ENCODE measurements at places on chromosomes 1 and 21. TPM values are rescaled to one million over a fixed set of nuclear protein-coding genes. Genes with fewer than 3 reads are reported as not detected.

MAP3K21 gene
- total RNA-seq: 4.1 TPM

- ATAC-seq: no peak
Measured at GRCh38 chr1:197440715-197441114, 172.7 kb downstream of the CRB1 start.

- no peak for ATAC-seq
Measured at GRCh38 chr1:235012436-235013210, 116.0 kb downstream of the TOMM20 start.

GRCh38 chr1:7755448-7755847 lies 15.6 kb upstream of the VAMP3 start:
- ATAC-seq: no peak

DNA sequence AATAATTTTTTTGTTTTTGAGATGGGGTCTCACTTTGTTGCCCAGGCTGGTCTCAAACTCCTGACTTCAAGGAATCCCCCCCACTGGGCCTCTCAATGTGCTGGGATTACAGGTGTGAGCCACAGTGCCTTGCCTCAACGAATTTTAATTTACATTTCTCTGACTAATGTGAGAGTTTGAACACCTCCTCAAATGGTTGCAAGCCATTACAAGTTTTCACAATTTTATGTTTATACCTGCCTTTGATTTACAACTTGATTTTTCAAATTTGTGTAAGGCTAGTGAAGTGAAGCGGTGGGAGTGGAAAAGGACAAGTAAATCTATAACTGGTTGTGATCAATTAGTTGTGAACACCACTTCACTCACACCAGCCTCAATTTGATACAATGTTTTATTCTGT lies 8.9 kb upstream of the RHBDL2 start:
- no peak for ATAC-seq

GRCh38 chr1:2019571-2020309 lies 595 bp downstream of the GABRD start:
- ATAC-seq: peak; percentile 28

SYT6 gene
- total RNA-seq: not detected

- ATAC-seq: peak; percentile 40
Measured at GRCh38 chr1:105793536-105794146, 1262.8 kb upstream of the PRMT6 start.

BRDT gene
- not detected for total RNA-seq

- no peak for ATAC-seq
Measured at GRCh38 chr1:1038694-1039093, 18.8 kb downstream of the AGRN start.

CYP4B1 gene
- 0.81 TPM for total RNA-seq

GRCh38 chr1:30403726-30404125 lies 319.7 kb downstream of the MATN1 start:
- ATAC-seq: no peak

DNA sequence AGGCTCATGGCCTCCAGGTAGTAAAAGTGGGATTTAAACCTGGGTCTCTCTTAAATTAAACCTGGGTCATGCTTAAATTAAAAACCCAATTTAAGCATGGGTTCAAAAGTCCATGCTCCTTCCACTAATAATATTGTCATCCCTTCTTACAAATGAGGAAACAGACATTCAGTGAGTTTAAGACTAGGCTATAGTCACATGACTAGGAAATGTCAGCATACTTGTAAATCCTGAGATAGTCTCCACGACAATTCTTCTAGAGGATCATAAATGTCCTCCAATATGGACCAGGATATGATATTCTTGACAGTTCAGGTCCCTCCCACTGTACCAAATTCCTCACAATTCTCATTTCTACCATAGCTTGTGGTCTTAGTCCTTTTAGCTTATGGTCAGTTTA lies 10.5 kb upstream of the IGFN1 start:
- ATAC-seq: no peak

DNA sequence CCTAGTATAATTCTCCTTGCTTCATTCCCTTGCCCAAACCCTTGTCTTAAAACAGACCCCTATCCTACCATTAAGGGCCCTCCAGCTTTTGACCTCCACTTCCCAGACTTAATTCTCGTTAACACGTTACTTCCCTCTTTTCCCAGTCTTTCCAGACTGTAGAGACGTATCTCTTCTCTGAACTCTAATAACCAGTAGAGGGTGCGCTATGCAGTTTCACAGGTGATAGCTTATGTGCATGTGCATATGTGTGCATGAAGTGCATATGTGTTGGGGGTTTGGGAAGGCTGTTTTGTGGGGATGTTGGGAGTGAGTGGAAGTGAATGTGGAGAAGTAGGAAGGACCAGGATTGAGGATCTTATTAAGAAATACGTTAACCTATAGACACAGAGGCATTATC lies 78.1 kb upstream of the CCDC190 start:
- no peak for ATAC-seq

DNA sequence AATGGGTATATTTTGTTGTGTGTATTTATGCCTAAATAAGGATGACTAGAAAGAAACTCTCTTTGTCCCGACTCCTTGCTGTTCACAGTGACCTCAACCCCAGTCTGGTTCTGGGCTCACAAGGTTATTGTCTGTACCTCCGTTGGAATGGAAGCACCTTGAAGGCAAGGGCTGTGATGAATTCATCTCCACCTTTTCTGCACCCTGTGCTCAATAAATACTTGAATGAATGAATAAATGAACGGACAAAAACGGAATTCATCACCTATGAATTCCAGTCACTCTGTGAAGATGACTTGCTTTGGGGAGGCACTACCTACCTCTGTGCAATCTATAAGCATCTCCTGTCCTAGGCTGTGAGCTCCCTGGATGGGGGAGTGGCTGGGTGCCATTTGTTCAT lies 39.3 kb downstream of the HSPG2 start:
- no peak for ATAC-seq

SELE gene
- 0.47 TPM for total RNA-seq

METTL25B gene
- 21.9 TPM for total RNA-seq

FCGR3A gene
- total RNA-seq: 1.3 TPM

DNA sequence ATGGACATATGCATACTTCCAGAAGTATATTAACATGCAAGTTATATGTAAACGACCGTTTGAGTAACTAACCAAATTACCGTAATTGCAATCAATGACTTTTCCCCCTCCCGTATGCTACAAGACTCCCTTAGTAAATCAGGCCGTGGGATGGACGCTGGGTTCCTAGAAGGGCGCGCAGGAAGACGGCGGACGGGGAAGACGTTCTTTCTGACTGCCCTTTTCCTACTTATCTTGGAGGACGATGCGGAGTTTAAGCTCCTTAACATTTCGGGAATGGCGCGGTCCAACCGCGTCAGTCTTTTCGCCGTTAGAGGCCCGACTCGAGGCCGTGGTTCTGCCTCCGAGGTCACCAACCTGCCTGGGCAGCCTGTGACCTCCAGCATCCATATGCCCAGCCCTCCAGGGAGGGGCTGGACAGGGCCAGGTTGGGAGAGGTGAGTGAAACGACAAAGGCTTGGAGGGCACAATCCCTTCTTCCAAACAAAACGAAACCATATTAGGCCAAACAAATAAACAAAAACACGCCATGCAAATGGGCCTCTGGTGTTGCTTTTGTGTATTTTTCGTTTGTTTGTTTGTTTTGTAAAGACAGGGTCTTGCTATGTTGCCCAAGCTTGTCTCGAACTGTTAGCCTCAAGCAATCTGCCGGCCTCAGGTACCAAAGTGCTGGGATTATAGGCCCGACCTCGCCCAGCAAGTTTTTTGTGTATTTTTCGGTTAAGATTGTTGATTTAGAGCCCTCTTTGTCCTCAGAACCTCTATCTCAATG lies 873 bp upstream of the PI4KB start:
- peak; percentile 14 for ATAC-seq

NUCKS1 gene
- total RNA-seq: 190 TPM

PLK3 gene
- 30.7 TPM for total RNA-seq

CLDN17 gene
- not detected for total RNA-seq

DNA sequence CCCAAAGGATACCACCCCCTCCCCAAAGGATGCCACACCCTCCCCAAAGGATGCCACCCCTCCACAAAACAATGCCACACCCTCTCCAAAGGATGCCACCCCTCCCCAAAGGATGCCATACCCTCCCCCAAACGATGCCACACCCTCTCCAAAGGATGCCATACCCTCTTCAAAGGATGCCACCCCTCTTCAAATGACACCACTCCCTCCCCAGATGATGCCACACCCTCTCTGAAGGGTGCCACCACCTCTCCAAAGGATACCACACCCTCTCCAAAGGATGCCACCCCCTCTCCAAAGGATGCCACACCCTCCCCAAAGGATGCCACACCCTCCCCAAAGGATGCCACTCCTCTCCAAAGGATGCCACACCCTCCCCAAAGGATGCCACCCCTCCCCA lies 21.6 kb upstream of the TRIM17 start:
- no peak for ATAC-seq

DNA sequence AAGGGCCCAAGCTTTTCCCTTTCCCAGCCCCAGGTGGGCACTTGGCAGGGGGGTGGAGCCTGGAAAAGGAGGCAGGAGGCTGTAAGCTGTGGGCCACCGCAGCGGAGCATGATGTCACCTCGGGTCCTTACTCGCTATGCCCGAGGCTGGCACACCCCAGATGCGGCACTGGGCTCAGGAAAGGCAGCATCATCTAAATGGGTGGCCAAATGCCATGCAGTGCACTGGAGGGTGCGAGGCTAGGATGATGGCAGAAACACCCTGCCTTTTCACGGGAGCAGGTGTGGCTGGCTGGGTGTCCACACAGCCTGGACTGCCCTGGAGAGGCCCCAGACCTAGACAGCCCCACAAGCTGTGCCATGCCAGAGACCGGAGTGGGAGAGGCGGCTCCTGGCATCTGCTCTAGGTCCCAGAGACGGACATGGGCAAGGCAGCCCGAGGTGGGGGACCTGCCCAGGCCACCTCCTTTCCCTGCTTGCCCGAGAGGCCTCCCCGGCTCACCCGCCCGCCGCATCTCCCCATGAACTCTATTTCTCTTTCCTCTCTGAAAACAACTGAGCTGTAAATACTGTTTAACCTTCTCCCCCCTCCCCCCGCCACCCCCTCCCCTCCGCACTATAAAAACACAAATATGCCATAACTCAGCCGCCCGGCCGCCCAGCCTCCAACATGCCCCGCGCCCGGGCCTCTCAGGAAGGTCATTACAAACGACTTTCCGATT lies 124.7 kb downstream of the CASZ1 start:
- peak; percentile 42 for ATAC-seq

DNA sequence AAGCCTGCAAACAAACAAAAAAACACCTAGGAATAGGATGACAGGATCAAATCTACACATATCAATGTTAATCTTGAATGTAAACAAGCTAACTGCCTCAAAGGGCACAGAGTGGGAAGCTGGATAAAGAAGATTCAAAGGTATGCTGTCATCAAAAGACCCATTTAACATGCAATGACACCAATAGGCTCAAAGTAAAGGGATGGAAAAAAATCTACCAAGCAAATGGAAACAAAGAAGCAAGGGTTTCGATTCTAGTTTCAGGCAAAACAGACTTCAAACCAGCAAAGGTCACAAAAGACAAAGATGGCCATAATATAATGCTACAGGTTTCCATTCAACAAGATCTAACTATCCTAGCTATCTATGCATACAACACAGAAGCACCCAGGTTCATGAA lies 16.2 kb upstream of the OR2T10 start:
- ATAC-seq: no peak

DNA sequence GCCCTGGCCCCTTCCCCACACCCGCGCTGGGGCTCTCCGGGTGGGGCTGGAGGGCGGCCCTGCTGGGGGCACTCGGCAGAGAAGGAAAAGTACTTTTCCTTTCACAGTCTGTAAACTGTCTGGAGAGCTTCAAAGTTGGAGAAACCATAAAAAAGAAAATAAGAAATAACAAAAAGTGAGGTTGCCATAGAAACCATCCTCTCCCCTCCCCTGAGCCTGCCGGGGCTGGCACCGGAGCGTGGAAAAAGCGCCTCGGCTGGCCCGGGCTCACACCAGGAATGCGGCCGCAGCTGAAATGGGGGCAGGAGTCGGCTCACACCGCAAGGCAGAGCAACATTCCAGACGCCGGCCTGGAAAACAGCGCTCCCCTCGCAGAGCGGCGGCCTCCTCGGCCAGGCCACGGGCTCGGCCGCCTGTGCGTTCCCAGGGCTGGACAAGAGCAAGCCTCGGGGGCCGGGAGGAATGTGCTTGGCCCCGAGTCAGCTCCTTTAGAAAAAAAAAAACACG lies 69.2 kb downstream of the MORN1 start:
- peak; percentile 72 for ATAC-seq

TMIGD3 gene
- not detected for total RNA-seq

GRCh38 chr1:97738270-97738669 lies 182.6 kb downstream of the DPYD start:
- ATAC-seq: no peak

GRCh38 chr1:2240270-2241156 lies 12.4 kb downstream of the SKI start:
- ATAC-seq: peak; percentile 43

- ATAC-seq: no peak
Measured at GRCh38 chr1:113990961-113991360, 11.7 kb downstream of the OLFML3 start.

CYP2J2 gene
- total RNA-seq: 0.63 TPM

DNA sequence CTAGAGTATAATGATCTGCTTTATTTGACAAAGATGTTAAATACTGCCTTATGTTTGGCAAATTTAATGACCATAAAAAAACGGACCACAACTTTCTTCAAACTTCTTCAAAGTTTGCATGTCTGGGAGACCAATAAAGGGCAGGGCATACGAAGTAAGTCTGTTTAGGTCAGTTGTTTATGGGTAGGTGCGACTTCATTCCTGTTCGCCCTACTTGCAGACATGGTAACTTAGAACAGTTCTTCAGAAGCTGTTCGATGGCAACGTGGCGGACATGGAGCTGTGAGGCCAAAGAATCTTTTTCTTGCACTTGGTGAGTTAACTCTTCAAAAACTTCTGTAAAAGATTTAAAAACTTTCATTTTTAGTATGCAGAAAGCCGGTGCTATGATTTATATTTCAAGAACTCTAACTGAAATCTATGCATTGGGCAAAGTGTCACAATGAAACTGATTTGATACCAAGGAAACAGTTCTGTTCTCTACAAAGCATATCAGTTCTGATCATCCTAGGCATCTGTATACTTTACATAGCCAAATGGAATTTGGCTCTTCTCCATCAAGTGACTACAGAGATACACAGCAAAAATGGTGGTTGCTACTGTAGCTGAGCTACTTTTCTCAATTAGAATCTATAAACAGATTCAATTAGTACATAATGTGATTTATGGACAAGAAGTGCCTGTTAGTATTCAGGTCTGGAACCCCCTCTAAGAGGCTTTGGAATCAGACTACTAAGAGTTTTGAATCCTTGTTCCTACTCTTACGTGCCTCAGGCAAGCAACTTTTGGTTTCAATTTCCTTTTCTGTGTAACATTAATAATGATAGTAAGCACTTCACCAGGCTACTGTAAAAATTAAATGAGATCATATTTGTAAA lies 25.7 kb downstream of the C21orf91 start:
- ATAC-seq: peak; percentile 49

GRCh38 chr1:107198561-107198960 lies 57.7 kb downstream of the NTNG1 start:
- ATAC-seq: no peak

- peak; percentile 90 for ATAC-seq
Measured at GRCh38 chr1:220786337-220787068, at the start of gene MTARC1. TSS of gene MTARC1 (plus strand) at chr1:220786913. CDS start at chr1:220786945, 32 bp downstream.

DNA sequence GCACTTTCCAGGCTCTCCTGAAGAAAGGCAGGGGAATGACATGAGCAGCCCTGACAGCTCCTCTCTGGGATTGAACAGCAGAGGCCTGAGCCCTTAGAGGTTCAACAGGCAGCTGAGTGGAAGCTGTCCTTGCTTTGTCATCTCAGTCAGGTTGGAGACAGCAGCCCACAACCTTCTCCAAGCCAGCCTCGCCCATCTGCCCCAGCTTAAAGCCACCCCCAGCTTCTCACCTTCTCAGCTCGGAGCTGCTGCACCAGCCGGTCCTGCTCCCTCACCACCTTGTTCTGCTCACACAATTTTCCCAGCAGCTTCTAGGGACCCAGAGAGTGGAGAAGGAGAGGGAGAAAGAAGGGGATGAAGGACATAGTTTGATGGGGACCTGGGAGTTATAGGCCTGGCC lies 35.2 kb upstream of the GOLT1A start:
- ATAC-seq: no peak

HSD3B2 gene
- not detected for total RNA-seq

All from motor neuron (in vitro differentiated cells).